Activated naive CD8-positive, alpha-beta T cell treated with anti-CD3 and anti-CD28 coated beads, Interleukin-2, amount 10 ng/mL, durations not matched to agents 7 days and 5 days (primary cell): ENCODE measurements at places on chromosomes 4 and X. TPM values are rescaled to one million over a fixed set of nuclear protein-coding genes. Genes with fewer than 3 reads are reported as not detected.

The TMPRSS11D gene
- not detected for total RNA-seq

The FRAS1 gene
- total RNA-seq: 0.23 TPM

The BMX gene
- not detected for total RNA-seq

The SAT1 gene
- 147 TPM for total RNA-seq

- no peak for DNase-seq
These were observed 24.0 kb downstream of the GIMD1 start for GRCh38 chr4:106344647-106344970.

GRCh38 chrX:55697381-55697780 is 20.2 kb upstream of the RRAGB start:
- DNase-seq: no peak

- no peak for DNase-seq
These were observed 490.3 kb downstream of the ARAP2 start for GRCh38 chr4:35754047-35754446.

DNA sequence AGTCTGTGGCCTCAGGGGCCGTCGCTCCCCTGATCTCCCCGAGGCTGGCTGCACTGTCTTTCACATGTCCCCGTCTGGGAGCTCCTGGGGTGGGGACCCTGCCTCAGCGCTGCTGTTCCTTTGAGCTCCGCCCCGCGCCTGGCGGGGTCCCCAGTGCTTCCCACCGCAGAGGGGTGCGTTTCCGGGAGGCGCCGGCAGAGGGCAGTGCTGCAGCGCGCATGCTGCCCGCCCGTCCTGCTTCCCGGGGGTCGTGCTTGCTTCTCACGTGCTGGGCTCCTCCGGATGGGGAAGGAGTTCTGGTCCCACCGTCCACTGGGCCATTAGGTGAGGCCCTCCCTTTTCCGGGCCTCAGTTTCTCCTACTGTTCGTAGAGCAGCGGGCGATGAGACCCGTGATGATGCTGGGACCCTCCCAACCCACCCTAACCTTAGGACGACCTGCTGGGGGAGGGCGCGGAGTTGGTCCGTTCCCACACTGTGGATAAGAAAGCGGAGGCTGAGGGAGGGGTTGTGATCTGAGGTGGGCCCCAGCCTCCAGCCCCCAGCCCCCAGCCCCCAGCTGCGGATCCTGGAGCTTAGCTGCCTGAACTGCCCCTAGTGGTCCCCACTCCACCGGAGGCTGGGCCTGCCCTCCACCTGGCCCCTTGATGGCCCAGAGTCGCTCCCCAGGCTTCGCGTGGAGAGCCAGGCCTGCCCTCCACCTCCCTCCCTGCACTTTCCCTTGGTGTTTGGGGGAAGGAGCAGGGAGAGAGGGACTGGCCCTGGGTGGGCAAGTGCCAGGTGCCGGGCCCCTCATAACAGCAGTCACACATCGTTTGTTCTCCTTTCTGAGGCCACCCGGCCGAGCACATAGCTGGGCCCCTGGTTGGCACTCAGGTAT is 15.3 kb downstream of the CPZ start:
- DNase-seq: peak; percentile 64

GRCh38 chr4:122762520-122762919 is 30.0 kb downstream of the BBS12 start:
- no peak for DNase-seq

GRCh38 chr4:144442713-144443112 is 203.2 kb upstream of the HHIP start:
- DNase-seq: no peak

DNA sequence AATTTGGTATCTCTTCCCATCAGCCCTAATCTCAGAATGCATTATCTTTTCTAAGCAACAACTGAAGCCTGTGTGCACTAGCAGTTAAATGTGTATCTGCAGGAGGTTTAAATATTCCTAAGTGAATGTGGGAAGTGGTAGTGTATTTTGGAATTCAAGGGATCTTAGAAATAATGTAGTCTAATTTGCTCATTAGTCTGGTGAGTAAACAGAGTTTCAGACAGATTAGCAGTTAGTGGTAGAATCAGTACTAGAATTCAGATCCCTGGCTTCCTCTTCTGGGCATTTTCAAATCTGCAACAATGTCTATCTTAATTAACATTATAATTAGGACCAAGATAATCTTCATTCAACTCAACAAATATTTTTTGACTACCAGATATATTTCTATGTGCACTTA is 11.7 kb upstream of the CXCL2 start:
- DNase-seq: no peak

GRCh38 chr4:180105362-180105761 is 2137.8 kb upstream of the TENM3 start:
- DNase-seq: no peak

GRCh38 chrX:124388562-124388961 is 42.2 kb downstream of the SH2D1A start:
- DNase-seq: peak; percentile 42

DNA sequence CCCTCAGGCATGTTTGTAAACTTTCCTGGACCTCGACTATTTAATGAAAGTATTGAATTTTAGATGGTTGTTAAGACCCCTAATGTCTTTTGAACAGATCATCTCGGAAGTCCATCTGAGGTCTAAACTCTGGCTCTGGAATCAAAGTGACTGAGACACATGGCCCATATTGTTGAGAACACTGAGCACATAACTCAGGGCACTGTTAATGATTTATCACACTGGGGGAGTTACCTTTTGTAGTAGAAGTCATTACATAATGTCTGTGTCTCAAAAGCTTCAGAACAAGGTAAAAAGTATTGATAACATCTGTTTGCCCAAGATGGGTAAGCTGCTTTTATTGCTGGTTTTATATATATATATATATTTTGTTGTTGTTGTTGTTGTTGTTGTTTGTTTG is 103.4 kb upstream of the HS3ST1 start:
- DNase-seq: no peak

DNA sequence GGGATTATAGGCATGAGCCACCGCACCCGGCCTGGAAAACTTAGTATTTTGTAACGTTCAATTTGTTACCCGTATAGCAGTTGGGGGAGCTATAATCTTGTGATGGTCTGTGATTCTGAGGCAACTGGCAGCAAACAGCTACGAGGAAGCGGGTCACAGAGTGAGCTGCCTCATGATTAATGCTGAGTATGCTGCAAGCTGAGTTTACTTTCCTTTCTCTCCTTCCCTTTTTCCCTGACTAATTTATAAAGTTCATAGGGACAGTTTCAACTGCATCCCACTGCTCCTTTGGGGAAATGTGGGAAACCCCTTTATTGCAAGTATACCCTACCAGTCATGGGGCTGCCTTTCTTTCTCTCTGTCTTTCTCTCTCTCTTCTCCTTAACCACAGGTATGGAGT is 17.7 kb upstream of the ELOVL6 start:
- DNase-seq: no peak

GRCh38 chr4:88012647-88013046 is 5.2 kb downstream of the PKD2 start:
- no peak for DNase-seq

GRCh38 chrX:151713849-151714248 is 2.0 kb upstream of the FATE1 start:
- no peak for DNase-seq
